HFF-Myc (cell line): ENCODE measurements at places on chromosomes 2 and 18.
A peak's percentile ranks its signal among the peaks of the same experiment; 100 is the strongest.

- no peak for DNase-seq
These were observed 33.2 kb upstream of the EFHD1 start for GRCh38 chr2:232600053-232600773.

GRCh38 chr2:149650006-149650405 is 62.4 kb upstream of the MMADHC start:
- no peak for DNase-seq

GRCh38 chr18:37578886-37579513 is 13.4 kb upstream of the CELF4 start:
- DNase-seq = peak; percentile 12

DNA sequence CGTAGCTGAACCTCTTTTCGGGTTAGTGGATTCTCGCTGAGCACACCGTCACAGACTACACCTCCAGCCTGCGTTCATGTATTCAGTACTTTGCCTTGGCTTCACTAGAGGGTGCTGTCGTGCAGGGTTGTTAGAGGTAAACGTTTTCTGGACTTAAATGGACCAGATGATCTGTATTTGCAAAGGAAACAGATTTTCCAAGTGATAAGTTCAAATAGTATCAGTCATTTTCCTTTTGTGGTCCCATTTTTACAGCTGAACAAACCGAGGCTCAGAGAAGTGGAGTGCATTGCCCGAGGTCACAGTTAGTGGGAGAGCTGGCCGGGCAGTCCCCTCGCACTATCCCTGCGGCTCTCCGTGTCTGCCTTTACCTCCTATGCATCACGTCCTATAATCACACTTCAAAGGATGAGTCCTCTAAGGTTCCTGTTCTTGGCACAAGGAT is 125.9 kb downstream of the MAP4K4 start:
- no peak for DNase-seq

GRCh38 chr2:212117926-212118325 is 420.7 kb downstream of the ERBB4 start:
- DNase-seq = no peak

- DNase-seq = no peak
These were observed 6.2 kb upstream of the GPR155 start for GRCh38 chr2:174492963-174493431.

DNA sequence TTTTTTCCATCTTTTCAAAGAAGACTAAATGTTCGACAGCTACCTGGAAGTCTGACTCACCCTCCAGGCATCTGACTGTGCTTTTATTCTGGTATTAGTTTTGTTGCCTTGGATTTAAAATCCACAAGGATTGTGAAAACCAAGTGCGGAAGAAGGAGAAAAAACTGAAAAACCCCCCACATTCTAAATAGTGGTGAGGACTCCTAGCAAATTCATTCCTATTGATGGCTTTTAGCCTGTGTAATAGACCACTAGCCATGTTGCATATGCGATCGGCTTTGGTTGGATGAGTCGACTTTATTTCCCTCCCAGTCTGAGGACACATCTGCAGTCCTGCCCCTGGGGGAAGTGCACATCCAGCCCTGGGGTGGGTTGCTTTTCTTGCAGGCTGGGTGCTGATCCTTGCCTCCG is 16.9 kb downstream of the LDLRAD4 start:
- DNase-seq = no peak

DNA sequence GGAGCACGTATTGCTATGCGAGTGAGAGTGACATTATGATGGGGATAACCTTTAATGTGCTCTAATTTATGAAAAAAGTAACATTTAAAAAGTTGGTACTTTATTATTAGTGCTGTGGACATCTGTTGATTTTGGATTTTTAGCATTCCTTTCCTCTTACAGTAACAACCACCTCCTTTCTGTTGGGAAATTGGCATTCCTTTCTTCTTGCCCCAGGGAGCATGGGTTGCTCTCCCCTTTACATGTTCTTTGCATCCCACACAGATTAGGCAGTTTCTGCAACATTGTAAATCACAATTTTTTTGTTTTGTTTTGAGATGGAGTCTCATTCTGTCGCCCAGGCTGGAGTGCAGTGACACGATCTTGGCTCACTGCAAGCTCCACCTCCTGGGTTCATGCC is 300.2 kb downstream of the LPIN1 start:
- no peak for DNase-seq

DNA sequence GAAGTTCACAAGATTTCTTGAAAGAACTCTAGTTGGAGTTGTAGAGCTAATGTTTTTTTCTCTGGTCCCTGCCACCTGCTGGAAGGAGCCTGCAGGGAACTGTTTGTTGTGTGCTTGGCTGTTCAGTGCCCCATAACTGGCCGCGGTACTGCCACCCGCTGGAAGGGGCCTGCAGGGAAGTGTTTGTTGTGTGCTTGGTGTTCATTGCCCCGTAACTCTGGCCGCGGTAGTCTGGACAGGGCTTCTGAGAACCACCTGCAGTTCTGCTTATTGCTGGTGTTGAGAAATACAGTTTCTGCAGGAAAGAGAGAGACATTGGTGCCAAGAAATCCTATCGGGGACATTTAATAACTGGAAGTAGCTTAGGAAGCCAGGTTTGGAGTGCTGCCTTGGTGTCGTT is 58.1 kb downstream of the AGAP1 start:
- DNase-seq = peak; percentile 24

GRCh38 chr2:123518367-123518766 is 506.7 kb upstream of the CNTNAP5 start:
- DNase-seq = no peak

DNA sequence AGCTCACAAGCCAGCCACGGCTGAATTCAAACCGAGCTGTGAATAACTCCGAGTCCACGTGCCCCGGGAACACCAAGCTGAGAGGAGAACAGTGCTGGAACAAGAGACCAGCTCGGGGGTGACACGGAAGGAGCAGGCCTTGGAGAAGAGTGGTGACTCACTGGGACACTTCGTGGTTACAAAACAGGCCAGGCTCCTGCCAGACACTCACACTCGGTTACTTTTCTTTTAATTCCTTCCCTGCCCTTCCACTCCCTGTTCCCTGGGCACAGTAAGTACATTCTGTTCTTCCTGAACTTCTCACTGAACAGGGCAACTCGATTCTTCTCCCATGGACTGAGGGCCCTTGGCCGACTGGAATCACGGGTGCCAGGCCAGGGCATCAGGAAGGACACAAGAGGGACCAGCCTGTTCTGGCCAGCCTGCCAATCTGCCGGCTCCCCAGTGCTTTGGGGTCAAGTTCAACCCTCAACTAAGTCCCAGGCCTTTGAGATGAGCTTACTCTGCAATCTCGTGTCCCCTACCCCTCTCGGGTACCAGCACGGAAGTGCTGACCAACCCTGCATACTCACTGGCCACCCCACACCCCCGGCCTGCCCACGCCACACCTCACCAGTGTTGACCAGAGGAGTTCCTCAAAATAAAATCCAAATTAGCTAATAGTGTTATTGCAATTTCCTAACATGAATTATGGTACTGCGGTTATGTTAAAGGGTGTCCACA is 87.5 kb downstream of the TFCP2L1 start:
- DNase-seq = peak; percentile 19

DNA sequence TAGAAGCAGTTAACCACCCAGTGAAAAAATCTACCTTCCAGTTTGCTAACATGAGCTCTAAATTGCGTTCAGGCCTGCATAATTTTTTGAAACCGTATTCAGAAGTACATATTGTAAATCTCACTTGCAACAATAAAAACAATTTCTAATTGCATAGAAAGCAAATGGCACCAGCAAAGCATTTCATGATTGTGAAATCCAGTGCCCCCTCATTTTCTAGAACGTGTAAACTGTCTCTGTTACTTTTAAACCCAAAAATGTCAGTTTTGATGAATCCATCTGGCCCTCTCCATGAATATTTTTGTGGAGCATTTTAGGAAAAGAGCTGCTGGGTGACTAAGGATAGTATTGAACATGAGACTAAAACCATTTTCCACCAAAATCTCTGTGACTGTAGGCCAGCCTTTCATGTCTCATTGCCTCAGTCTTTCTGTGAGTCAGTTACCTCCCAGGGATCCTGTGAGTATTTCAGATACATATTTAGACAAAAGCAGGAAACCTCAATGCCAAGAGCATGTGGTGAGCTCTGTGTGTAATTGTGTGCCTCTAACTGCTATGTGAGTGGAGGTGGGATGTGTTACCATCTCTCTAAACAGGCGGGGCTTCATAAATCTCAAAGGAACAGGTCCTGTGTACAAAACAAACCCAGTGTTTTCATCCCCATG is 477.8 kb upstream of the DCC start:
- DNase-seq = no peak

GRCh38 chr2:88147145-88147544 is 19.3 kb upstream of the FABP1 start:
- no peak for DNase-seq

DNA sequence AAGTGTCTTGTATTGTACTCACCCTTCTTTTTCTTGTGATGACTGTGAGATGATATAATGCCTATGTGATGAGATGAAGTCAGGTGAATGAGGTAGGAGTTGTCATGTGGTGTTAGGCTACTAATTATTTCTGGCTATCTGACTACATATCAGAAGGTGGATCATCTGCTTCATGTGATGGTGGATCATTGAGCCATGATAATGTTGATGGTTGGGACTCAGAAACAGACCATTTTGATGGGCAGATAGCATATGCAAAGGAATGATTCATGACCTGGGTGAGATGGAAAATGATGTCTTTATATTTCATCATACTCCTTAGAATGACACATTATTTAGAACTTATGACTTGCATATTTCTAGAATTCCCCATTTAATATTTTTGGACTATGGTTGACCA is 19.5 kb downstream of the ANKRD30B start:
- DNase-seq = no peak

- no peak for DNase-seq
These were observed 37.8 kb upstream of the TMEM182 start for GRCh38 chr2:102724016-102724490.

GRCh38 chr18:38241736-38242135 is 676.1 kb upstream of the CELF4 start:
- DNase-seq = no peak

DNA sequence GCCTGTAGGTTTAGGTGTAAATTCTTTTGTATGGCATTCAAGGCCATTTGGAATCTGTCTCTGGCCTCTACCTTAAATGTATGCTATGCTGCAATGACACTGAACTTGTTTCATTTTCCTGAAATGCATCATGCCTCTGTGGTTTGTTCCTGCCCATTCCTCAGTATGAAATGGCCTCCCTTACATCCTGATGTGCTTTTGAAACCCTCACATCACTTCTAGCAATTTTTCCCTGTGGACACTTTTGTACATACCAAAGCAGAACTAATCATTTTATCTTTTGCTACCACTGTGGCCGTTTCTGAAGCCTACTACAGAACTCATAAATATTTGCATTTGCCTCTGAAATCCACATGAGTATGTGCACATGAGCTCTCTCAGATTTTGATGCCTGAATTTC is 557.2 kb downstream of the ERBB4 start:
- DNase-seq = no peak

- no peak for DNase-seq
These were observed 15.2 kb downstream of the ATG4B start for GRCh38 chr2:241652722-241653121.

DNA sequence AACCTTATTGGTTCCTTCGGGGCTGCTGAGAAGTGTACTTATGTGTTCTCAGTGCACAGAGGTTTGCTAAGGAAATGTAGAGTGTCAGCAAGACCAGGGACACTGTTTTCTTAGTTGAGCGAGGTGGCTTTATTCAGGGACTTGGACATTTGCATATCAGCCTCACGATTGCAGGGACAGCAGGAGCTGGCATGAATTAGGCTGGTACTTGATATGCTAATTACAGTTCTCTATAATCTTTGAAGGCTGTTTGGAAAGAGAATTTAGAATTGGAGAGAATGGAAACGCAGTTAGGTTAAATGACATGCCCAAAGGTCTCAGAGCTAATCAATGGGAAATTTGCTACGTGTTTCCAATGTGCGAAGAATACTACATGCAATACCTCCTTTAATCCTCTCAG is 18.7 kb upstream of the MTCL1 start:
- no peak for DNase-seq

DNA sequence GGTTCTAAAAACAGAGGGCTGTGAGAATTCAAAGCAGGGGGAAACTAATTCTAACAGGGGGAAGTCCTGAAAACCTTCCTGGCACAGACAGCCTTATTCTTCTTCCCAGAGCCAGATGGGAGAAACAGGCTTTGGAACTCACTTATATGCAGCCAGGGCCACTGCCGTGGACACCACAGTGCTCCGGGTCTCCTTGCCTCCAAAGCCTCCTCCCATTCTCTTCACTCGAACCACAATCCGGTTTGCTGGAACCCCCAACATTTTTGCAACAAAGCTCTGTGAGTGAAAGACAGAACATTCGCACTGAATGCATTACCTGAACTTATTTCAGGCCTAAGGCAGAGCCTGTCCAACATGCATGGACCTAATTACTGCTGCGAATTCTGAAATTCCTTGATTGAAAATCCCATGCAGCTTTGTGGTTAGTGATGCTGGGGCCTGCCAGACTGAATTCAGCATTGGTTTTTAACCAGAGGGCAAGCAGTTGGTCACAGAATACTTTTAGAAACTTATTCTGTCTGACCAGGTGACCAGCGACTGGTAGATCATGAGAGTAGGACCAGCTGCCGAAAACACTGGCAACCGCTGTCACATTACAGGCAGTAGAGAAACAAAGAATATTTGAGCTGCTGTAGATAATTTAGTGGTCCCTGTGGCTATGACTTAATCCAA is 48.6 kb downstream of the XDH start:
- DNase-seq = no peak

- no peak for DNase-seq
These were observed 10.6 kb downstream of the AFG3L2 start for GRCh38 chr18:12366379-12366778.

DNA sequence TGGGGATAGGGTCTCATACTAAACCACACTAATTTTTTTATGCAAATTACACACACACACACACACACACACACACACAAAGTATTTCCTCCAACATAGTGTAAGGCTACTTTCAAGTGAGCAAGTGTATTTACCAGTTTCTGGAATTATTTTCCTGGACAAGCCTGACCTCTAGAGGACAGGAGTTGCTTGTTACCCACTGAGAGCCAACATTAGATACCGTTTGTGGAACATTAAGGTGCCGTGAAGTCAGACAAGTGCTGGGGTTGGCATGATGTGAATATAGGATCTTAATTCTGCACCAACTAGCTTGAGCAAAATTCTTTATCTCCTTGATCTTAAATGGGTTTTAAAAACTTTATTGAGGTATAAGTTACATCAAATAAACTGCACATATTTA is 39.3 kb upstream of the SERPINB2 start:
- DNase-seq = peak; percentile 44

- no peak for DNase-seq
These were observed 271.4 kb downstream of the DYSF start for GRCh38 chr2:71724793-71725192.

DNA sequence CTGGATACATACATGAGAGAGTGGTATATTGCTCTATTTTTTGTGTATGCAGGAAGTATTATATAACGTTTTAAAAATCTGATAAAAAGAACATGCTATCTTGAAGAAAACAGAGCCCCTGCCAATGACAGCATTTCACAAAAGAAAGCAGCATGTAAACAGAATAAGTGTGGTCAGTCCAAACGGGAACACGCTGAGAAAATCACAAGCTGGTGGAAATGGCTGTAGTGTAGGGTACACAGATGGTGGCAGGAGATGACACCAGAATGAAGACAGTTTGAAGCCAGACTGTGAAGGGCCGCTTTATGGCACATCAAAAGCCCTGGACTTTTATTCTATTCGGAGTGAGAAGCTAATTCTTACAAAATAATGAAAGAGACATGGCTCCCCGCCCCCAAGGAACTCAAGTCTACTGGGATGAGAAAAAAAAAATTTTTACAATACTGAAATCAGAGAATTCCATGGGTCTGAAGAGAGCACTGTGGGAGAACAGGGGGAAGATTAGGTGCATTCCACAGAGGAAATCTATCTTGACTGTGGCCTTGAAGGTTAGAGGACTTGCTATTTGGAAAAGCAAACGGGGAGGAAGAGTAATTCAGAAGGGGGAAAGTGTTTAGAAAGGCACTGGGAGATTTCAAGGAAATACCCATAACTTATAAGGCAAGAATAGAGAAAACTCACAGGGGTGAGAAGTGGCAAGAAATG is 217.7 kb upstream of the SMAD7 start:
- no peak for DNase-seq
